ENCODE measurements at places on chromosomes 1 and 21. TPM values are rescaled to one million over a fixed set of nuclear protein-coding genes. Genes with fewer than 3 reads are reported as not detected.

The CYB5RL gene
- 3.9 TPM for total RNA-seq

- no peak for DNase-seq
Measured at GRCh38 chr1:172746091-172746949, 87.4 kb downstream of the FASLG start.

DNA sequence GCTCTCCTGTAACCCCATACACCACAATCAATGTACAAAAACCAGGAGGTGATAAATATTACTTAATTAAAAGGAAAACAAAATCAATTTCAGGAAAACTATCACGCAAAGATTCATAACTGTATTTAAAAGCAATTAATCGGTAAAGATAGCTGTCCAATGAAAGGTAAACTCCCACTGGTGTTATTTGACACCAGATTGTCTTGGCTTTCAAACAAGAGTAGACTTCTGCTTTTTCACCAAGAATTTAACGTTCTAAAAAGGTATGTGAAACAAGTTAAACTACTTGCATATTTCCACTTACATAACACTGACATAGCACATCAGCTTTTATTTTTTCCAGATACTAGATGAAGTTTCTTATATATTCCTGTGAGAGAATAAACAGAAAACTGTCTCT, 3.5 kb downstream of the PLPP3 start:
- DNase-seq = no peak

DNA sequence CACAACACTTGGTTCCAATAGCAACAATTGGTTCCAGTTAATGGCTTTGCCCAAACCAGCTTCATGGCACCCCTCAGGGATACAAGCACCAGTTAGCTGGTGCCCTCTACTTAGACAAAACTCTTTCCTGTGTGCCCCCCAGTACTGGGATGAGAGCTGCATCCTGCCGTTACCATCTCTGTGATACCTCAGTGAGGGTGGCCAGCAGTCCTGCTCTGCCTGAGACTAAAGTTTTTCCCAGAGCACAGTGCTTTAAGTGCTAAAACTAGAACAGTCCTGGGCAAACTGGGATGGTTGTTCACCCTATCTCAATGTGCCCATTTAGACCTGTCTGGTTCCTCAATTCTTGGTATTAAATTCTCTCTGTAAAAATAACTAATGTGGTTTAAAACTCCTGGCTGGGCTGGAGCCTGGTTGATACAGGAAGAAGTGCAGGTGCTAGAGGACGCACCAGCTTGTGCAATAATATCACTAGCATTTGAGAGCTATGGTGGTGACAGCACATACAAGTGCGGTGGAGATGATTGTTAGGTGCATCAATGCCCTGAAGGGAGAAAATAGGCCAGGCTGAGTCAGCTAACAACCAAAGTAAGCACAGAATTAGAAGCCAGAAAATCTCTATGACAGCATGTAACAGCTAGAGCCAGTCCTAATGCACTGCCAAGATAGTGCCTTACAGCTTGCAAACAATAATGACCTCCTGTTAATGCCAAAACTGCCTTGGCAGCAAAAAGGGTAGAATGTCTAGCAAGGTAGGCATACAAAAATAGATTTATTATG, 179.8 kb upstream of the GALNT2 start:
- no peak for DNase-seq

GRCh38 chr1:73637264-73637663, 560.7 kb downstream of the LRRIQ3 start:
- no peak for DNase-seq

GRCh38 chr1:95562230-95562629, 328.2 kb downstream of the RWDD3 start:
- no peak for DNase-seq

The ALPL gene
- 11.0 TPM for total RNA-seq

GRCh38 chr1:211732293-211732980, 57.0 kb upstream of the NEK2 start:
- DNase-seq = no peak

DNA sequence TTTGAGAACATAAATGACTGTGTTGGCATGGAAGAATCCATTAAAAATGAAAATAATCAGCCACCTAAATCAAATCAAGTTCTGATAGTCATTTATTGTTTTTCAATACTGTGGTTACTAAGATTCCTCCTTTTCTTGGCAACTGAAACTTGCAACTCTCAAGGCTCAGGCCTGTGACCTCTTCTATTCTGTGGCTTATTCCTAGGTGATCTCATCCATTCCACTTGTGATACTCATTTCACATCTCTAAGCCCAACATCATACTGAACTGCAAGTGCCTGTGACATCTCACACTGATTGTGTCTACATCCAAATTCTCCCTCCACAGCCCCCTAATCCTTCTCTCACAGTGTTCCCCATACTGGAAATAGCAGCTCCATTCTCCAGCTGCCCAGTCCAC, 4.8 kb upstream of the ST6GALNAC5 start:
- DNase-seq = no peak

DNA sequence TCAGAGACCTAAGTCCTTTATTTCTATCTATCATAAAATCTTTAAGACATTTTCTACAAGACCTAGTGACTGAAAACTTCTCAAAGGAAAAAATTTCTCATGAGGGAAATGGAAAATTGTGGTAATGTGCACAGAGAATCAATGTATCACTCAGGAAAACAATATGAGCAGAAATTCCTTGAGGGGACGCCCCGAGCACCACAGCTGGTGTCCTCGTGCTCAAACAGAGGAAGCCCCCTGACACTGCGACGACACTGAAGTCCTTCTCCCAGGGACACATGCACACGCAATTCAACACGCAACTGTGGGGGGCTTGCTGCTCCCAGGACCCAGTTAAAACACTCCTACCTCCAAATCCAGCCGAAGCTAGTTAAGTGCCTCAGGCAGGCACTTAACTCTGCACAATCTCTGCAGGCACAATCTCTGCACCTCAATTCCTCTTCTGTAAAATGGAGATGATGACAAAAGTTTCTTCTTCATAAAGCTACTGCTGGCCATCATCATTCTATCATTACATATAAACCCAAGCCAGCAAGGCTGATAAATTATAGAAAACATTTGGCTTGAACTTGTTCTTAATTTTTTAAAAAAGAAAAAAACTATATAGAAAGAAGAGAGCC, 16.0 kb downstream of the ZBTB17 start:
- no peak for DNase-seq

The FABP3 gene
- 5,086 TPM for total RNA-seq

DNA sequence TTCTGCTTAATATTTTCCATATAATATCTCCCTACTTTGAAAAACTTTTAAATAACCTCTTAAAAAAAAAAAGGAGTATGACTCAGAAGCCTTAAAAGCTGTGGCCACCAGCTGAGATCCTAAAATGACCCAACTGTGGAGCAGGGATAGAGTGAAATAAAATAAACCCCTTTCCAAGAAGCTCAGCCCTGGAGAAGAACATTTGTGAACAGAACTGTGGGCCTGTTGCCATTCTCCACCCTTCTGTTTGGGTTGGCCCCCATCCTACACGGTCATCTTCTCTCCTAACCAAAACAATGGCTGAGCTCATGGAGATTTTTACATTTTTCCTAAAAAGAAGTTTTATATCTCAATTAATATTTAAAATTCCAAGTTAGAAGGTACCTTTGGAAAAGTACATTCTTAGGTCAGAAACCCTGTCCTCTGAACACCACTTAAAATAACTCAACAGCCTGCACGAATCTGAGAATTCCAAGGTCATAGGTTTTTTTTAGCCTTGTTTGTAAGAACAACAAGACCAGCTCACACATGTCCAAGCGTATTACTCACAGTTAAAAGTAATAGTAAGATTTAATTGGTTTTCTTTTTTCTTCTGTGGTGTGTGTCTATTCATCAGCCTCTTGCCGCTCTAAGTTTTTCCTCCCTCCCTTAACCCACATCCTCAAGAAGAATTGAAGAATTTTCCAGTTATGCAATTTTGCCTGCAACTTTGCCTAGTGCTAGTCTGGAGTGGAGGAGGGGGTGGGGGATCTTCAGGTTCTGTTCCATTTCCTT, 107.7 kb upstream of the ERRFI1 start:
- DNase-seq = peak; percentile 69

- no peak for DNase-seq
Measured at GRCh38 chr1:52597912-52598311, 4.3 kb upstream of the GPX7 start.

The CBR3 gene
- 2.5 TPM for total RNA-seq

The LIPI gene
- total RNA-seq = not detected

- no peak for DNase-seq
Measured at GRCh38 chr1:94416901-94417727, 1.1 kb upstream of the ABCD3 start.

DNA sequence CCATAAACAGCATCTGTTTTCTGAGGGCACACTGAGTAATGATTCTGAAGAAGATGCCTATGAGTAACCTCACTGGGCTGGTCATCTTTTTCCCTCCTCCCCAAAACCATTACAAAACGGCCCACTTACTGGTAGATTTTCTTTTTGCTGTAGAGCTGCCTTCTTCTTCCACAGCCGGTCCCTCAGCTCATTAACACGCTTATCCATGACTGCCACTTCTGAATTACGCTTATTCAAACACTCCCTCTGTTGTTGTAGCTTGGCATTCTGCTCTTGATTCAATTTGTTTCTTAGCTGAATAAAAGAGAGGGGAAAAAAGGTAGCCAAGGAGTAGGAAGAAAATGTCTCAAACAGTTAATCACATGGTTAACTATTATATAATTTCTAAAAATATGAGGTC, 43.1 kb downstream of the TP53BP2 start:
- no peak for DNase-seq

DNA sequence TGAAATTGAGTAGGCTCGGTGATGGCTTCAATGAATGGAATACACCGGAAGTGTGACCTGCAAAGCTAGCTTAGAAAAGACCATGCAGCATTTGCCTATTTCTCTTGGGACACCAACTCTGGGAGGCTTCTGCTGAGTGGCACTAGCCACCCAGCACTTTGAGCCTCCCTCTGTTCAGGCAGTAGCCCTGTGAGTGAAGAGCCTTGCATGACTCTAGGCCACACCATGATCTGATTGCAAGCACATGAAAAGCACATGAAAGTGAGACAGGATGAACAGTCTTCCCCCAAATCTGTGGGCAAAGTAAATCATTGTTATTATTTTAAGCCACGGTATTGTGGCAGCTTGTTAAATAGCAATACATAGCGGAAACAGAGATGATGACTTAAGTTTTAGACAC, 2.8 kb downstream of the CD48 start:
- no peak for DNase-seq

DNA sequence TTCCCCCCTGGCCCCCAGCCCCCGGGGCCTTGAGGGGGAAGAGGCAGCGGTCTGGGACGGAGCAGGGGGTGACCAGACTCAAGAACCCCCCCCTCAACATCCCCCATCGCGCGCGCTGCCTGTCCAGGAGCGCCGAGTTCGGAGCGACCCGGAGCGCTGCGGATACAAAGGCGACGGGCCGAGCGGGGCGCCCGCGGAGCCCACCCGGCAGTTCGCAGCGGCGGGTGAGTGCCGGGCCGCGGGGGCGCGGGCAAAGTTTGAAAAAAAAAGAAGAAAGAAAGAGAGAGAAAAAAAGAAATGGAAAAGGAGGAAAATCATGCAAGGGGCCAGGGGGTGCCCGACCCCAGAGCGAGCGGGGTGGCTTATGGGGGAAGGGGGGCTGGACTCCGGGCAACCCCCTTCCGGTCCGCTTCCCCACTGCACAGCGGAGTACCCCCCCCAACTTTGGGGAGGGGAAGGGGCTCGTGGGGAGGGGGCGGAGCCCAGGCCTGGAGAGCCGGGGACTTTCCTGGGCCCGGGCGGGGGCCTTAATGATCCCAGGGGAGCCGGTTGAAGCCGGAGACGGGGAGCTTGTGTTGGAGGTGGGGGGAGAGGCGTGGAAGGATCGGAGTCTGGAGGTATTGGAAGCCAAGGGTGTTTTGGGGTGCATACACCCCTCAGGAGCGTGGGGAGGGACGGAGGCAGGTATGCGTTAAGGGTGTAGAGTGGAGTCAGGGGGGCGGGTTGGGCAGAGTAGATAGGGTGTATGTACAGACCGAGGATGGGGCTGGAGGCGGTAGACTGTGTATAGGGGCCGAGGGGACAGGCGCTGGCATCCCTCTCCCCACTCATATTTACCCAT, 502 bp downstream of the VANGL2 start:
- DNase-seq = no peak

GRCh38 chr1:168469690-168470089, 74.1 kb downstream of the XCL2 start:
- peak; percentile 85 for DNase-seq
